Esophagus squamous epithelium (tissue), 5 donors: ENCODE measurements at places on chromosomes 7 and 10.

GRCh38 chr7:156063241-156063810, 251.1 kb upstream of the SHH start:
- DNase-seq, result no peak

DNA sequence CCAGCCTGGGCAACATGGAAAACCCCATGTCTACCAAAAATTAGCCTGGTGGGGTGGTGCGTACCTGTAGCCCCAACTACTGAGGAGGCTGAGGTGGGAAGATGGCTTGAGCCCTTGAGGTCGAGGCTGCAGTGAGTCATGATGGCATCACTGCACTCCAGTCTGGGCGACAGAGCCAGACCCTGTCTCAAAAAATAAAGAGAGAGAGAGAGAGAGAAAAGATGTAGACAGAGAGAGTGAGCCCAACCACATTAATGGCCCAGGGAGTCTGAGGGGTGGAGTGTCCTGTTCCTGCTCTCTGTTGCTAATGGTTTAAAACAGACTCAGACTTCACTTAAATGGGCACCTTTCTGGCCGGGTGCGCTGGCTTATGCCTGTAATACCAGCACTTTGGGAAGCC, 455.7 kb upstream of the GALNT17 start:
- no peak for DNase-seq

DNA sequence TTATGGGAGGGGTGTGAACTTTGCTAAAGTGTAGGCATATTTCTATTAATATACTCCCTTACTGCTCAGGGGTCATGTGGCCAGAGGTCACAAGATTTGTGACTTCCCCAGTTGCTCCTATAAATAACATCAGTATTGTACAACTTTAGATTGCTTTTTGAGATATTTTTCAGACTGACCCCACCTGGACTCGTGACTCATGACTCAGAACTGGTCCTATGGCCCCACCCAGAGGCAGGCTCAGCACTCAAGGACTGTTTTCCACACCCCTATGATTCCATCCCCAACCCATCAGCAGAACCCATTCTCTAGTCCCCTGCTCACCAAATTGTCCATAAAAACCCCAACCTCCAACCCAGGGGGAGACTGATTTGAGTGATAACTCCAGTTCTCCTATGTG, 2.7 kb upstream of the CUL2 start:
- DNase-seq, result no peak

DNA sequence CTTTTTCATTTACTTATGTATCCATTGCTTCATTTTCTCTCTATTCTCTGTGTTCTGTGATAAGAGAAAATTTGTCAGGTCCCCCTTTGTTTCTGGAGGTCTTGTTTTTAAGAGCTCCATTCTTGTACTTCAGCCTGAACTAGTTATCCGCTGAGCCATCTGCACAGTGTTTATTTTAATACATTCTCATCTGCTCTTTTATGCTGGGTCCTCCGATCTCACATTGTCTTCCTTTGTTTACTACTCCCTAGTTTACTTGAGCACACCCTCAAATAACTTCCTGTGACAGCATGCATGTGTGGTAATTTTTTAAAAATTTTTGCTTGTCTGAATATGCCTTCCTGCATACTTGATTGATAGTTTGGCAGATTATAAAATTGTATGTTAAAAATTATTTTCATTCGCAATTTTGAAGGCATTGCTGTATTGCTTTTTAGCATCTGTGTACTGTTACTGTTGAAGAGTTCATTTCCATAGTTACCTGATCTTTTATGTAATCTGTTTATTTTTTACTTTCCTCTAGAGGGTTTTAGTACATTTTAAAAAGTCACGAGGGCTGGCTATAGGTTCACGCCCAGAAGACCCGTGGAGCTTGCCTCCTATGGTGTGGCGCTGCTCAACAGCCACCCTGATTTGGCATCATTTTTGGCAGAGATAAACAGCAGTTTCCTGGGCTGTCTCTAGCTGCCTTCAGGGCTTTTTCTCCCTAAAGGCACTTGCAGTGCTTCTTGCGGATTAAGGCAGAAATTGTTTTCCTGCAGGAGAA, 31.9 kb downstream of the RSBN1L start:
- DNase-seq, result no peak

DNA sequence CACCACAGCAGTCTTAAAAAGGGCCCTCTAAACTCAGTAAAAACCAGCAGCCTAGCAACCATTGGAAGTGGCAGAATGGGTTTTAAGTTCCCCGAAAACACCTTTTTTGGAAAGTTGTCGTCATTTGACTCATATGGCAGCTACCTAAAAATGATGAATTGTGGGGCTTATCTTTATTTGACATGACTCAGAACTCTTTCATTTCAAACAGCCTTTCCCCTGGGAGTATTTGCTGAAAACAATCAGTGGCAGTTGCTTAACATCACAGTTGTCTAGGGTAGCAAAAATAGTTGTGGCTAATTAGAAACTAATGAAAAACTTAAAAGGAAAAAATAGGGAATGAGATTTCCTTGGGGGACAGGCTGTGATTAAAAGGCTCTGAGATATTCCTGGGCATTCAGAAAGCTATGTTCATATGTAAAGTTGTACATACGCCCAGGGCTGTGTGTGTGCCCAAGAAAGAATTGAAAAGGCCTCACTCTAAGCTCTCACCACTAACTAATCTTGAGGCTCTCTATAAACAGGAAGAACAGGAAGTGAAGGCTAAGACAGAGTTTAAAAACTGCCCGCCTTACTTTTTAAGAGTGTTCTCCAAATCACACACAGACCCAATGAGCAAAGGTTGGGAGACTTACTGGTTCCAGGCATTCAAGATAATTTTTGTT, 81.7 kb upstream of the HECTD2 start:
- DNase-seq, result no peak

GRCh38 chr10:108014145-108014901, 849.8 kb upstream of the SORCS1 start:
- DNase-seq, result no peak

- no peak for DNase-seq
Measured at GRCh38 chr7:24370541-24370940, 86.6 kb downstream of the NPY start.
